ENCODE measurements at places on chromosomes 7 and 10.
A peak's percentile ranks its signal among the peaks of the same experiment; 100 is the strongest.

DNA sequence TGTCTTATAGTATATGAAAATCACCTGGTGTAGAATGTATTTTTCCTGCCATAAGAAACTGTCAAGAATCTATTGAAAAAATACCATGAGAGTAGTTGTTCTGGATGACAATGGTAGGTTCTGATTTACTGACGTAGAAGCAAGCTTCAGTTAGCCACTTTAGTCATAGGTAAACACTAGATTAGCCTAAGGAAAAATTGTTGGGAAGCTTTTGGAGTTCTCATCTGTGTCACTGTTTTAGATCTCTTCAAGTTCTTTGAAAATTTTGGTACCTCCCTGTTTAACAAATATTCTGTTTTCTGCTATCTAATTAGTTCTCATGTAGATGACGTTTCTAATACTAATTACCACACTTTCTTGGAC lies 131.8 kb downstream of the ADK start:
- no peak for DNase-seq

DNA sequence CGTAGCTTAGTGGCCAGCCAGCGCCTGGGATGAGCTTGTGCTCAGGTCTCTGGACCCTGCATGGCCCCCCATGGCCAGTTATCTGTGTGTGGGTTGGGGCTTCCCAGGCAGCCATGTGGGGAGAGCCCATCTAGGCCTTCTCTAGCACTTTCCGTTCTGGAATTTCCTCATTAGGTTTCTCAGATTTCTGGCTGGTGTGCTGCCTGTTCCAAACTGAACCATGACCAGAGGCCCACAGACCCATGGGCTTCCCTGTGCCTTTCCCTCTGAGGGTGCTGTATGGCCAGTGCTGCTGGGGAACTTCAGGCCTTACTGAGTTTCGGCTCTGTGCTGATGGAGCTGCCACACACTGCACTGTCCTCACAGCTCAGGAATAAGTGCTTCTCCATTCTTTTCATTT lies 50.2 kb downstream of the SHH start:
- DNase-seq = no peak

DNA sequence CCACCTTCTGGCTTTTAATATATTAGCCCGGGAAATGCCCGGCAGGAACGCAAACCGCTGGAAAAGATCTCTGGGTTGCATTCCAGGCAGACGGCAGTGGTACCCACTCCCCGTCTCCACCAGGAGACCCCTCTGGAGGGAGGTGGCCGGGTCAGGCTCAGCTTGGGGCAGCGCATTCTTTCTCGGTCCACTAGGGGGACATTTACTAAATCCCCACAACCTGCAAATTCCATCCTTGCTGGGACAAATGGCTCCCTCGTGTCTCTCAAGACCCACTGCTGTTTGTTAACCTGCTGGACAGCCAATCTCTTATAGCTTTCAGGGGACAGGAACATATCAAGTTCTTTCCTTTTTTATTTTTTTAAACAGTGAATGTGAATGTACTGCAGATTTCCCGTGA lies 45.8 kb upstream of the CARD11 start:
- no peak for DNase-seq

DNA sequence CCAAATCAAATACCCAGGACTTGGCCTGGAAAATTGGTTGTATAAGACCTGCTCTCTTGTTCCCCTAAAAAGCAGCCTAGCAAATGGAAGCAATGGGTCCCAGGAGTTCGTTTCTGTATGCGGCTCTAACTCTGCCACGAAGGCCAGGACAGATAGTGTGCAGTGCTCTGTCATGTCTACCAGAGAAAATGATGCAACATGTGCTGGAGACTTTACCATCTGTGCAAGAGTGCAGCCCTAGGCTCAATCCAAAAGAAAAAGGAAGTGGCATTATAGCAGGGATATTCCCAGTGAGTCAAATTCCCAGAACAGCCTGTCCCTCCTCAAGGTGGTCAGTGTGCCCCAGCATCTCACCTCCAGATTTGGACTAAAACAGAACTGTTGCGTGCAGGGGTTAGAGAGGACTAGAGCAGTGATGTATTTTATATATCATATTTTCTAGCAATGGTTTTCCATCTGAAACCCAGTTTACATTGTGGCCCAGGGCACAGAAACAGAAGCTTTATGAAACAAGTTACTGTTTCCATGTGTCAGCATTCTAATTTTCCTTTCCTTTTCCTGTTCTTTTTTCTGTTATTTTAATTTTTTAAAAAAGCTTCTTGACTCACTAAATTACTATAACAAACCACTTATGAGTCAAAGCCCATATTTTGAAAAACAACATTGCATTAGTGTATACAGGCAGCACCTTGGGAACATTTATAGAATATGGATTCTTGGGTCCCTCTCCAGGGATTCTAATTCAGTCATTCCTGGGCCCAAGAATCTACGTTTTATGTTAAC lies 311.2 kb downstream of the RNLS start:
- no peak for DNase-seq

DNA sequence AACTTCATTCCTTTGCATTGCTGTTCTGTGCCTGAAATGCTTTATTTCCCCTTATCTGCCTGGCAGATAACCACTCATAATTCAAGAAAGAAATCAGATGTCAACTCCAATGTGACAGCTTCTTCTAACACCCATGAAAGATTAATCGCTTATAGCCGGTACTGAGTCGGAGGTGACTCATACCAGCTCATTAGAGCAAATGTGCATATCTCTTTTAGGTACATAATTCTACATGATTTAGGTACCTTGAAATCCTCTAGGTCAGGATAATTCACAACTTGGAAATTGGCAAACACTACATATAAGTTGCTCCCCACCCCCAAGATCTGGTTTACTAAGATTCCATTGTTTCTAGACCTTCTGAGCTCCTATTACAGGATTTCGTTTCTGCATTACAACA lies 554.4 kb upstream of the SORCS1 start:
- DNase-seq = no peak

GRCh38 chr7:23530405-23530804 lies 1.4 kb downstream of the TRA2A start:
- DNase-seq = peak; percentile 32

GRCh38 chr7:30700941-30701340 lies 18.7 kb upstream of the CRHR2 start:
- no peak for DNase-seq

DNA sequence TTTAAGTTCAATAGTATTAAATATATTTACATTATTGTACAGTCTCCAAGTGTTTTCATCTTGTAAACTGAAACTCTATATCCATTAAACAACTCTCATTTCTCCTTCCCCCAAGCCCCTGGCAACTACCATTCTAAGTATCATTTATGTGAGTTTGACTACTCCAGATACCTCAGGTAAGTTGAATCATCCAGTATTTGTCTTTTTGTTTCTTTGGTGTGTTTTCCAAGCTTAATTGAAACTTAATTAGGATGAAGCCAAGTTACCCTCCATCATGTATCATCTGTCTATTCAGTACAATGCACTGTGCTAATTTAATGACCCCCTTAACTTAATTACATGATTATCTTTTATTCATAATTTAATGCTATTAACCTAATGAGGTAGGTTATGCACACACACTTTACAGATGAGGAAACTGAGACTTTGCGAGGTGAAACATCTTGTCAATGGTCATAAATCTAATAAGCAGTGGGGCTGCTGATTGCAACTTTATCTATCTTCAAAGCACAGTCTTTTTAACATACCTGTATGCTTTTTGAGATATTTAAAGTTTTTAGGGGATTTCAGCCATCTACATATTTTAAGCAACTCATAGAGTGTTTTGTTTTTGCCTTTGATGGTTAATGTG lies 663 bp downstream of the MACC1 start:
- no peak for DNase-seq

Data from hematopoietic multipotent progenitor cell treated with erythropoietin and hydrocortisone succinate and interleukin-3 and kit ligand, for 15 days (in vitro differentiated cells).